ENCODE measurements at places on chromosomes 11 and 22.

GRCh38 chr11:60084631-60085273 lies 3.7 kb upstream of the MS4A2 start:
- DNase-seq, result no peak

GRCh38 chr11:44621784-44622183 lies 56.3 kb downstream of the CD82 start:
- DNase-seq, result no peak

GRCh38 chr22:49872347-49872746 lies 18.7 kb downstream of the ZBED4 start:
- no peak for DNase-seq

DNA sequence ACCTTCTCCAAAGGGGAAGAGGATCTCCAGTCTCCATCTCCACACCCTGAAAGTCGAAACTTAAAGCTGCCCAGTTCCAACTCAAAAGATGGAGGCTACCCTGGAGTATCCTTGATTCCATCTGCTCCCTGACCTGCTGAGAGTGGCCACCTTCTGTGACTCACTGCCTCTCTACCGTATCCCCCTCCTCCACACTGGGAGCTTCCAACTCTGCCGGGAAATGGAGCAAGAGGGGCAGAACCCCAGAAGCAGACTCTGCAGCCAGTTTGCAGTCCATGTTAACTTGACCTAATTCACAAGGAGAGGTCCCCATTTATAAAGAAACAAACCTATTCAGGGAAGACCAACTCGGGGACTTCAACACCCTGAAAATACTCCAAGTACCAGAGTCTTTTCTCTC lies 22.0 kb upstream of the IRAG1 start:
- no peak for DNase-seq

DNA sequence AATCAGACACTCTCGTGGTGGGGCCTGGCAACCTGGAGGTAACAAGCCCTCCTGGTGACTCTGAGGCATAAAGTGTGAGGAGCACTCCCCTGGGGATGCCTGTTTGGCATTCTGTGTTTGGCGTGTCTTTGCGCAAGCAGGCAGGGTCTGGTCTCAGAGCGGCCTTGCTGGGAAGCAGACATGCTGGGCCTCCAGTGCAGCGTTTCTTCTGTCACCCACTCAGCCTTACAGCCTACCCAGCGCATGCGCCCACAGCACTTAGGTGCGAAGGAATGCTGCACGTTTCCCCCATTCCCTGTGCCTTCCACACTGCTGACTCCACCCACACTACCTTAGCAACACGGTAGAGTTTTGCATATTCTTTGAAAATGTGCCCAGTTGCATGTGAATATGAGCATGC lies 7.4 kb upstream of the CXCR5 start:
- no peak for DNase-seq

DNA sequence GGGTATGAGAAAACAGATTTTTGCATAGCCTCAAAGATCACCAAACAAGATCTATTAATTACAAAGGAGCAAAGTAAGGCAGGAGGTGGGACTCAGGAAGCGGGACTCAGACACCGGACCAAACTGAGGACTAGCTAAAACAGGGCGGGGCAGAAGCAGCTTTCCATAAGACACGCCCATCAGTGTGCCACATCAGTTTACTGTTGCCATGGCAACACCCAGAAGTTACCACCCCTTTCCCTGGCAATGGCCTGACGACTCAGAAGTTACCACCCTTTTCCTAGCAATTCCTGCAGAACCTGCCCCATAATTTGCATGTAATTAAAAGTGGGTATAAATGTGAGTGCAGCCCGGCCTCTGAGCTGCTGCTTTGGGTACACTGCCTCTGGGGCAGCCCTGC lies 173.9 kb downstream of the SHANK2 start:
- no peak for DNase-seq

DNA sequence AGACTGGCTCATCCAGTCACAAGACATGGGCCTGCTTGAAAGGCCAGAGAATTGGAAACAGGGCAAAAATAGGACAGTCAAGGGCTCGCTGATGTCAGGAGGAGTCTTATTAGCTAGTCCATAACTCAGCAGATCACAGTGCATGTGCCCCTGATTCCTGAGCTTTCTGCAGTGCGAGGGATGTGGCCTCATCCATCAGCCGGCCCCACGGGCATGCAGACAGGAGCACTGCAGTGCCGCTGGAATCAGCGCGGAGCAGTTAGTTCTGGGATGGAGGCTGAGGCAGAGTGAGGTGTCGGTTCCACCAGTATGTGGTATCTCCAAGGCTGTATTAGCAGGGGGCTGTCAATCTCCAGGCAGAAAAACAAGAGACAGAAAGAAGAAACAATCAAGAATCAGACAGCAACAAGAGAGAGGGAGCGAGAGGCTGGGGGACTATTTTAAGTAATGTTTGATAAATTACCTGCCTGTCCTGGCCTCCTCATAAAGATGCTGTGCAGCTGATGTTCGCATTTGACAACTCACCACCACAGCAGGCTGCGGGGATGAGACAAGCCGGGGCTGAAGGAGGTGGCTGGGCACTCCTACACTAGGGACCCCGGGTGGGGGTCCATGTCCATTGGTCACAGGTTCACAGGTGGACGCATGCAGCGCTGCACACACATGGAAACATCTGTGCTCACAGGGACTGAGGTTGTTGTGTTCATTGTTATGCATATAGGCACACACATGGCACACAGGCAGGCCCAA lies 167.2 kb downstream of the TRIM29 start:
- no peak for DNase-seq

DNA sequence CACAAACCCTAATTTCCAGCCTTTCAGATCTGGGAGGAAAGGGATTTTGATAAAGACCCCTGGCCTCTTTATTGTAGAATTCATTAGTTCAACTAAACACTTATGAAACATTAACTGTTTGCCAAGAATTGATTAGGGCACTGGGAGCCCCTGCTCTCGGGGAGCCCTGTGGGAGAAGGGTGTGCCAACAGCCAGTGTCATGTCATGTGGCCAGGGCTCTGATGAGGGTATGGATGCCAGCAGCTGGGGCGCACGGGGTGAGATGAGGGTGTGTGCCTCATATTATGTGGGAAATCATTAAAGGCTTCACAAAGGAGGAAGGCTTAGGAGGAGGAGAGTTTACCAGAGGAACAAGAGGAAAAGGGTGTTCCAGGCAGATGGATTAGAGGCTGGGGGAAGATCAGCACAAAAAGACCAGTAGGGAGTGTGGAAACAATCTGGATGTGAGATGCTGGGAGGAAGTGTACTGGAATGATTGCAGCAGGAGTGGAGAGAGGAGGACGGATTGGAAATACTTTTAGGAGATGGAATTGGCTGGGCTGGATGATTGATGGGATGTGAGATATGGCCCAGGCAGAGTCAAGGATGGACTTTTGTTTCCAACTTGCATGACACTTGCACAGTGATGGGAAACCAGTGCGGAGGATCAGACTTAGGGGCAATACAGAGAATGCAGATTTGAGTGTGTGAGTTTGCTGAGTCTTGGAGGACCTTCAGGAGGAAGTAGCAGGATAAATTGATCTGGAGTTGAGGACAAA lies 137.8 kb downstream of the CSNK2A3 start:
- no peak for DNase-seq

DNA sequence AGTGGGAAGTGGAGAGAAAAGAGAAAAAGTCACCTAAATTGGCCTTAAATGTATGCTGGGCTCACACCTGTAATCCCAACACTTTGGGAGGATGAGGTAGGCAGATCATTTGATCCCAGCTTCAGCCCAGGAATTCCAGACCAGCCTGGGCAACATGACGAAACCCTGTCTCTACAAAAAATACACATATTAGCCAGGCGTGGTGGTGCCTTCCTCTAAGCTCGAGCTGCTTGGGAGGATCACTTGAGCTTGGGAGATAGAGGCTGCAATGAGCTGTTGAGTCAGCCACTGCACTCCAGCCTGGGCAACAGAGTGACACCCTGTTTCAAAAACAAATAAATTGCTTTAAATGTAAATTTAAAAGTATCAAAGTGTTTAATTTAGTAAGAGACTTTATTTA lies 3.9 kb downstream of the CBL start:
- no peak for DNase-seq

GRCh38 chr11:111269146-111269868 lies 23.8 kb downstream of the POU2AF2 start:
- DNase-seq, result no peak

GRCh38 chr11:44536788-44537516 lies 28.5 kb upstream of the CD82 start:
- DNase-seq, result no peak

DNA sequence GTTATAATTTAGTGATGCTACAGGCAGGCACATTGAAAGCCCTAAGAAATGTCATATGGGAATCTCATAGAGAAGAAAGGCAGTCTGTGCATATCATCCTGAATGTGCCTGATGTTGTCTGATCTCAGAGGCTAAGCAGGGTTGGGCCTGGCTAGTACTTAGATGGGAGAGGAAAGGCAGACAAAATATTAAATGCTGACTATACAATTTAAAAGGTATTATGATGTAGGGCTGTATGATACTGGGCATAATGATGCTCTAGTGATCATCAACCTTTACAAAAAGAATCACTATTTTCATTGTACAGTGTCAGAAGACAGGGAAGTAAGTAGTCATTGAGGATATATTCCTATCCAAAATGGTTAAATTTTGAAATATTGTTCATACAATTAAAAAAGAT lies 119.8 kb downstream of the UVRAG start:
- DNase-seq, result no peak

- DNase-seq, result no peak
Observed at GRCh38 chr11:66327171-66328030, 8.8 kb downstream of the RIN1 start.

DNA sequence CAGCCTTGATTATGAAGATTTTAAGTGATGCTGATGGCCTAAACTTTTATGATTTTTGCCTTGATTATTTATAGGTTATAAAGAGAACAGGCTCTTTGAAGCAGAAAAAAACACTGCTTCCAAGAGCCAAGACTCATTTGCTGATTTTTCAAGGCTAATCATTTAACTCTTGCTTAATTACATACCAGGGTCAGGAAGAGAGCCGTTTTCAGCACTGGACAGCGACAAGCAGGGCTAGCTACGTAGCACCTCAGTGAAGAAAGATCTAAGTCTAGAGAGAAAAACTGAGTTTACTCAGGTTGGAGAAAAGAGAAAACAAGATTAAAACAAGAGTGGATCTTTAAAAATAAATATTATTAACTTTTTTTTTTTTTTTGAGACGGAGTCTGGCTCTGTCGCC lies 615.4 kb upstream of the B3GAT1 start:
- no peak for DNase-seq

Data from cortex of kidney (tissue), 1 donor.